ENCODE measurements at places on chromosomes 5 and 9.

- DNase-seq, result no peak
These were observed 141.6 kb downstream of the HINT1 start for GRCh38 chr5:131023498-131023865.

- DNase-seq, result no peak
These were observed 551.1 kb downstream of the CAAP1 start for GRCh38 chr9:26341545-26341944.

GRCh38 chr9:94847486-94847885, 121.0 kb downstream of the AOPEP start:
- no peak for DNase-seq

- no peak for DNase-seq
These were observed 42.3 kb downstream of the TENT4A start for GRCh38 chr5:6755519-6755918.

DNA sequence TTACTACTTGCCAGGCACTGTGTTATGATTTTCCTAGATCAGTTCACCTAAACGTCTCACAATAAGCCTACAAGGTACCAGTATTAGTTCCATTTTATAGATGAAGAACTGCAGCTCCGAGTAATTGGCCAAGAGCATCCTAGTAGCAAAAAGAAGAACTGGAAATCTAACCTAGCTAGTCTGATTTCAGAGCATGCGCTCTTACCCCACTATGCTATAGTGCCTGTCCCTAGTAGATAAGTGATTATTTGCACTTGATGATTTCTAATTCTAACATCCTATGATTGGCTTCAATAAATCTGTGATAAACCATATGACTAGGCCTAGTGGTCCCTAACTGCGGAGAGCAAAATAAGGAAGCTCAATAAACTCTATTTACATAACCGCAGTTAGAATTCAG, 7.1 kb upstream of the PLAC8L1 start:
- no peak for DNase-seq

- no peak for DNase-seq
These were observed 24.0 kb upstream of the TNIP1 start for GRCh38 chr5:151104795-151105194.

DNA sequence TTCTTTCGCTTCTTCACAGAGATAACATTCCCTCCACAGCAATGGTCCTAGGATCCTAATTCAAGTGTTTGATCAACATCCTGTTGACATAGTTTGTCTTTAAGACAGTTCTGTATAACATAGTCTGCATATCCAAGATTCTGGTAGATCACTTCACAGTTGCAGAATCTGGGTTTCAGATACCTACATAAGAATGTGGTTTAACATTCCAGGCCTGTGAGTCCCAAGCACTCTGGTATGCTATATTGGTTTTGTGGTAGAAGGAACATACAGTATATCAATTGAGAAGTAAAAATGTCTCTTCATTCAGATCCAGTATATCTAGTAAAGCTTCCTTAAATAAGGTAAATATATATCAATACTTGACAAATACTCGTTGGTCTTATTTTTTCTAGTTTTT, 914.2 kb upstream of the CDH6 start:
- DNase-seq, result no peak

GRCh38 chr9:111613436-111614040, 14.1 kb upstream of the PTGR1 start:
- no peak for DNase-seq

- no peak for DNase-seq
These were observed 267.5 kb downstream of the MSX2 start for GRCh38 chr5:174991847-174992246.

DNA sequence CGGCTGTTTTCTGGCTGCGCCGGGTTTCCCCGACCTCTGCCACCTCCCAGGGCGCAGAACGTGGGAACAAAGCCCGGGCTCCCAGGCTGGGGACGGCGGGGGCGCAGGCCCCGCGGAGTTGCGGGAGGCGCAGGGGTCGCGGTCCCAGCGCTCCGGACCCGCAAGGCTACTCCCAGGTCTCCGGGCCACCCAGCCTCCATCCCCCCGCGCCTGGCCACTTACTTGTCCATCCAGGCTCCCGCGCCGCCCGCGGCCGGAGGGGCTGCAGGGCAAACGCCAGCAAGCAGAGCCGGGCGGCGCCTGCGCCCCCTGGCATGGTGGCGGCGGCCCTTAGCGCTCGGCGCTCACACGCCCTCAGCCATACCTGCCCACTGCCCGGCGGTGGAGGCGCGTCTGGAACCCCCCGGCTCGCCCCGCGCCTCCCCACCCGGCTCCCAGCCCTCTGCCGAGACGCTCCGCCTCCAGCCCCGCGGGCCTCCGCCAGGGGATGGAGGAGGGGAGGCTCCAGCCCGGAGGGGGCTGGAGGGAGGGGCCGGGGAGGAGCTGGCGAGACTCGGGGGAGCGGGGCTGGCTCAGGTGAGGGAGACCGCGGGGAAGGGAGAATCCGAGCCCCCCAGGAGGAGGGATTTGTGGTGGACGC, at the start of gene ADAM19:
Gene ADAM19 (minus strand): TSS at position 395 of the 640 bp plus-strand sequence. CDS start 79 bp downstream, at position 316.
- DNase-seq, result peak; percentile 36

DNA sequence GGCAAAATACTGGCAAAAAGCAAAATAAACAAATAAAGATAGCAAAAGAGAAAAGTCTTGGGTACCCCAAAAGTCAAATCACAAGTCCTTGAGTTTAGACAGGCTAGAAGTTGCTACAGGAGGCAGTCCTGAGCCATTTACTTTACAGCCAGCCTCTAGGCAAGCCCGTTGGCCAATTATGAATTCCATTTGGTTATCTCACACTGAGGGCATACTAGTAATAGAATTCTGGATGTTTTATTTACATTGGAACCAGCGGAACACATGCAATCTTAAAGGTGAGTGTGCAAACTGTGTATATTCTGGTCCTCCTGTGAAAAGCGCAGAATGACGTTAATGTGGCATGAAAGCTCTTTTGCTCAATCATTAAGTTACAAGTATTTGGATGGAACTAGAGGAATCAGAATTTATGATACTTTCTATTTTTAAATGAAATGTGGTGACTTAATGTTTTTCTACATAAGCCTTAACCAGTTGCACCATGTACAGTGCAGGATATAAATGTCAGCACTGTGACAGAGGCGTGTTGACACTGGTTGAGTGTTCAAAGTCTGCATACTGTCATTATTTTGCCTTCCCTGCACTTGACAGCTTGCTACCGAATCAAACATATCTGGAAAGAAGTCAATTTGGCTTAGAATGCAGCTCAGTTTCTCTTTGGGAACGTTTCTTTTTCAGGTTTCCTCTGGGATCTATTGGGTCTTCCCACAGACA, 7.9 kb downstream of the GDNF start:
- DNase-seq, result no peak

- DNase-seq, result no peak
These were observed 24.0 kb downstream of the COL15A1 start for GRCh38 chr9:98967680-98968079.

GRCh38 chr5:16857635-16858034, 78.5 kb downstream of the MYO10 start:
- no peak for DNase-seq

DNA sequence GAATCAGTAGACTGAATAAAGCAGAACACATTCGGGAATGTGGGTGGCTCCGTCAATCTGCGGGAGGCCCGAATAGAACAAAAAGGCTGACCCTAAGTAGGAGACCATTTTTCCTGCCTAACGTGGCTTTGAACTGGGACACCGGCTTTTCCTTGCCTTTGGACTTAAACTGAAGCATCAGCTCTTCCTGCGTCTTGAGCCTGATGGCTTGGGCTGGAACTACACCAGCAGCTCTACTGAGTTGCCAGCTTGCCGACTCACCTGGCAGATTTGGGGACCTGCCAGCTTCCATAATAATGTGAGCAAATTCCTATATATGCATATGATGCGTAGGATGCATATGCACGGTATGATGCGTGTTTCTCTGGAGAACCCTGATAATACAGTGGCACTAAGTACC, 111.3 kb downstream of the DAPK1 start:
- DNase-seq, result no peak

DNA sequence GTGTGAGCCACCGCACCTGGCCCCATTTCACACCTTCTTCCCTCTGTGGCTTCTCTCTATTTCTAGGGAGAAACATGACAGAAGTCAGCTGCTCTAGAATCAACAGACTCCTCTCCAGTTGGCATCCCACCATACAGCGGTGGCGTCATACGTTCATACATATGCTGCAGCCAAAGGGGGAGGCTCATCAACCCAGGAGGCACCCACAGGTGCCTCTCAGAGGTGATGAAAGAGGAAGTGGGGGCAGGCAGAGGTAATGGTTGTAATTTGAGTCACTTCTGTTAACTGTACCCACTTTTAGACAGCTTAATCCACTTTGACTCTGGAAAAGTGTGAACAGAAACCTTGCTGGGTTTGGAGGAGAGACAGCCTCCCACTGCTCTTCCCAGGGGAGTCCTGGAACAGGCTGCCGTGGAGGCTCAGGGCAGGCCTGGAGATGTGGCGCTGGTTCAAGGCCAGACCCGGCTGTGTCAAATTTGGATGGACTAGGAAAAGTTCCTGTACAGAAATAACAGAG, 47.3 kb upstream of the SUB1 start:
- peak; percentile 48 for DNase-seq

- no peak for DNase-seq
These were observed 130.3 kb downstream of the FOXD1 start for GRCh38 chr5:73318308-73318719.

DNA sequence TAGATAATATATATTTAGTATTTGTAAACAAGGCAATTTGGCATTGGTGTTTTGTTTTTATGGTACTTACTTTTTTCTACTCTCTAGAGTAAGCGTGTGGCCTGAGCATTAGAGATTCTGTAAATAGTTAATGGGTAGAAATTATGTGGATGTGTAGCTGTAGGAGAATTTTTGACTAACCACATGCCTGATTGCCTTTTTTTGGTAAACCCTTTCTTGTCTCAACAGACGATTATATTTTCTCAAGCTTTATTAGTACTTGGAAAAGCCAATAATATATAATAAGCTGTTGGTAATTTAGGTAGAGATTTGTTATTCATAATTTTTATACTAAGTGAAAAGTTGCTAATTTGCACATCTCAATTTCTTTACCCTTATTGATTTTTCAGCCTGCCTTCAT, 76.8 kb downstream of the FCHO2 start:
- DNase-seq, result no peak

- DNase-seq, result no peak
These were observed 204.4 kb downstream of the TRIO start for GRCh38 chr5:14347522-14347921.

- DNase-seq, result no peak
These were observed 95.7 kb upstream of the ALDH1B1 start for GRCh38 chr9:38296807-38297206.

- DNase-seq, result peak; percentile 65
These were observed 92.9 kb upstream of the MTAP start for GRCh38 chr9:21709464-21710058.

- DNase-seq, result no peak
These were observed 3.9 kb upstream of the TAL2 start for GRCh38 chr9:105658351-105658750.

DNA sequence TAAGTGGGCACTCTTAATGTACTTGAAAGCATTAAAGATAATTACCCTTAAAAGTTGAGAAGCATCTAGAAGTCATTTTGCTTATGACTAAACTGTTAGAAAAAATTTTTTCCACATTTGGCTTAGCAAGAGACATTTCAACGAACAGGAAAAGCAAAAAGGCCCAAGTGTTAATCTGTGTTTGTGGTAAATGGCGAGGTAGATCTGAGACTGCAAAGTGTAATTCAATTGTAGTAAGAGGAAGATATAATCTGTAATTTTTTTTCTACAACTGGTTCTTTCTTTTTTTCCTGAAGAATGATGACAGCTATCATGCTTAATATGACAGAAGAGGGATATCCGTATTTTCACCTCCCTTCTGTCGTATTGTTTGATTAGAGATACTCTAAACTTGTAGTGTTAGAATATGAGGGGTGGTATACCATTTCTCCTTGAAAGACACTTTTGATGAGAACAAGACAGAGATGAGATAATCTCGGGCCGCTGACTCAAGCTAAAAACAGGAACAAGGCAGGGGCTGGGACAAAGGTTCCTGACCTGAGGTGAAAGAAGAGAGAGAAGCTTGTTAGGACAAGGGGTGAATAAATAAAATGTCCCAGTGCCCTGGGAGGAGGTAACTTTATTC, 459.3 kb upstream of the ZNF608 start:
- no peak for DNase-seq

DNA sequence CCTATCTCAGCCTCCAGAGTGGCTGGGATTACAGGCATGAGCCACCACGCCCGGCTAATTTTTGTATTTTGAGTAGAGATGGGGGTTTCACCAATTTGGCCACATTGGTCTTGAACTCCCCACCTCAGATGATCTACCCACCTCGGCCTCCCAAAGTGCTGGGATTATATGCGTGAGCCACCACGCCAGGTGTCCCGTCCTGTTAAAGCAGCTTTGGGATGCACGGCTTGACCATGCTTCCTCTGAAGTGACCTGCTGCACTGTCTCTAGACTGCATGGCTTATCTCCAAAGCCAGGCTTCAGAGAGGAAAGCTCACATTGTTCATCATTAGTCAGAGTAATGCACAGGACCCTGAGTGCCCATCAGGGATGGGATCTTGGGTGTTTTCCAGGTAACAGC, 45.4 kb downstream of the SEMA4D start:
- DNase-seq, result no peak

GRCh38 chr5:5617024-5617423, 194.5 kb downstream of the ICE1 start:
- no peak for DNase-seq

DNA sequence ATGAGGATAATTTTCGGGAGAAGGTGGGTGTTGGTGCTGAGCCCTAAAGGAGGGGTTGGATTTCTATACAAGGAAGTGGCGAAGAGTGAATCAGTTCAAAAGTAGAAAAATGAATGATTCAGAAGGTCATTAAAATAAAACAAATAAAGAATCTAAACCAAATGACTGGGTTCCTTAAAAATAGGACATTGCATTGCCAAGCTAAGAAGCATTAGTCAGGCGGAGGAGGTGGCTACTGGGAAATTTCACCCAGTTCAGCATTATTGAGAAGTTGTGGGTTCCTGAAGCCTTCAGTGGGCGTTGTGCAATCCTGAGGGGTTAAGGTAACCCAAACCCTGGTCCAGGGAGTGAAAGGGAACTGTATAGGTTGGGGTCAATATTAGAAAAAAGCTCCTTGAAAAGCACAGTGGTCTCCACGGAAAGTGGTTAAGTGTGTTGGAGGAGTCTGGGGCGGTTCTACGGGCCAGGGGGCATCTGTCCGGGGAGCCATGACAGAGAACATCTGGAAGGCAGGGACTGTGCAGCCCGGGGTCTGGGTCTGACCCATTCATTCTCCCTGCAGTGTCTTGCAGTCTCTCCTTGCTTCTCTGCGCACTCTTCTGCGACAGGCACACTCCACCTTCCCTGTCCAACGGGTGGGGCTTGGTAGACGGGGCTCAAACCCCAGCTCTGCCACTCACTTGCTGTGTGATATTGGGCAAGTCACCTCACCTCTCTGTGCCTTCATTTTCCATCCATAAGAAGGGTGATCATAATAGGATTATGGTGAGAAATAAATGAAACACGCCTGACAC, 27.6 kb upstream of the DUSP1 start:
- DNase-seq, result no peak

DNA sequence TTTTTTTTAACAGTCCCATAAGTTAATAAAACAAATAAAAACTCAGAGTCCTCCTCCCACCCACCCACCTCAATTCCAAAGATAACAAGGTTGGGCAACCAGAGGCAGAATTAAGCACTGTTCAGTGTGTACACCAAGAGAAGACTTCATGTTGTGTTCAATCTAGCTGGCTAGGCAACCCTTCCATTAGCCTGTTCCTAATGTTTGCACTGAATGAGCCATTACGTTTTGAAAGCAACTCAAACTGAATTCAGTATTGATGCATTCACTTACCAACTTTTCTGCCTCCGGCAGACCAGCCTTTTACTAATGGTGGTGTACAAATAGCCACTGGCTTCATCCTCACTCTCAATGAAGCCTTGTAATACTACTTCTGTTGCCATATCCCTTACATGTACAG, 47.5 kb downstream of the PBX3 start:
- DNase-seq, result no peak

All from activated naive CD4-positive, alpha-beta T cell treated with anti-CD3 and anti-CD28 coated beads, Interleukin-2, amount 50 U/mL, for 16 hours (primary cell).